ENCODE measurements at places on chromosomes 7 and 10.
A peak's percentile ranks its signal among the peaks of the same experiment; 100 is the strongest.

DNA sequence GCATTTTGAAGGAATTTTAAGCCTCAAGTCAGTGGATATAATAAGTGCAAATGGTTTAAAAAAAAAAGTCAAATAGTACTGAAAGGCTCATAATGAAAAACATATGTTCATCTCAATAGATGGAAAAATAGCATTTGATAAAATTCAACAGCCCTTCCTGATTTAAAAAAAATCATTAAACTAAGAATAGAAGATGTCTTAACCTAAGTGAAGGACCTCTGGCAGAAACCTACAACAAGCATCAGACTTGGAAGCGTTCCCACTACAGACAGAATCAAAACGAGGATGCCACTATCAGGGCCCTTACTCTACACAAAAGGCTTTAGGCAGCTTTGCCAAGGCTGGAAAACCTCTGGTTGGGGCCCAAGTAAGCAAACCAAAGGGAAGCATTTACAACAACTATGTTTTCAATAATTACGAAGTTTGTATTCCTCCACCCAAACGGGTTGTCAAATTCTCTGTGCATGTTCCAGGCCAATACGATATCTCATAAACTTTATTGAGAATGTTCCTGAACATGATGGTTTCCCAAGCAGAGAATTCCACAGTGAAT lies 45.1 kb downstream of the CYTH3 start:
- DNase-seq, result no peak

DNA sequence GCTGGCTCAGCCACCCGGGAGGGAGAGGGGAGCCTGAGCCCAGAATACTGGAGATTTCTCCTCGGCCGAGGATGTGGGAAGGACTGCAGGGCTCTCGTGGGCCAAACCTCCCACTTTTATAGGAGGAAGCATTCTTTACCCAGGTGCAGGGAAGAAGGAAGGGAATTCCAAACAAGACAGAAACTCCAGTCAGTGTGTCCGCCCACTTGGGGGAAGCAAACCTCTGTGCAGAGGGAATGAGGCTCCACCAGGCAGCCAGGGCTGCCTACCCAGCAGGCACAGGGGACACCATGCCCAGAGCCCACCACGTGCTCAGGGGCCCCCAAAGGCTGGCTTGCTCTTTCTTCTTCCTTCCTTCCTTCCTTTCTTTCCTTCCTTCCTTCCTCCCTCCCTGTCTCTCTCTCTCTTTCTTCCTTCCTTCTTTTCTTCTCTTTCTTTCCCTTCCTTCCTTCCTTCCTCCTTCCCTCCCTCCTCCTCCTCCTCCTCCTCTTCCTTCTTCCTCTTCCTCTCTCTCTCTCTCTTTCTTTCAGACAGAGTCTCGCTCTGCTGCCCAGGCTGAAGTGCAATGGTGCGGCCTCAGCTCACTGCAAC lies 15.4 kb upstream of the FZD9 start:
- no peak for DNase-seq

DNA sequence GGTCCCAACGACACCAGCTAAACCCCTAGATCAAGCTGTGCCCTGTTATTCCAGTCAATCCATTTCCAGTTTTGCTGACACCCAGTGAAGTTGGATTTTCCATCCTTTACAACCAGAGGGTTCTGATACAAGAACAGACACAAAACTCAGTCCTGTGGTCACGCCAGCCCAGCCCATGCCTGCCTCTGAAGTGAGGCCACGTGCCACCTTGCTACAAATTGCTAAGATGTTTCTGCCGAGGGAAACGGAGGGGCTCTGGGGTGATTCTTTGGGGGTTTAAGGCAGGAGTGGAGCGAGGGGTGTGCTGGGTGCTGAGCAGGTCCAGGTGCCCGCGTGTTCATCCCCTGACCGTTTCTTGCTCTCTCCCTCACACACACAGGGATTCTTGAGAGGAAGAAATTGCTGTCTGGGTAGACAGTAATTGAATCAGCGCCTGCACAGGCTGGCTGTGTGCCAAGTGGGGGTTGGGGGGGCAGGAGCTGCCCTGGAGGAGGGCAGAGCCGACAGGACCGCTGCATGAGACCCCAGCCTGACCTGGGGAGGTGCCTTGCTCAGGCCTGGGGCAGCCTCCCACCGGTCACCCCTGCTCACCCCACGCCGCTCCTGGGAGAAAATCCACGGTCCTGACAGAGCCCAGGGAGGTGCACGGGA lies 38.1 kb downstream of the ADAP1 start:
- no peak for DNase-seq

GRCh38 chr10:92691591-92692079 lies 1.9 kb downstream of the HHEX start:
- DNase-seq, result peak; percentile 39

DNA sequence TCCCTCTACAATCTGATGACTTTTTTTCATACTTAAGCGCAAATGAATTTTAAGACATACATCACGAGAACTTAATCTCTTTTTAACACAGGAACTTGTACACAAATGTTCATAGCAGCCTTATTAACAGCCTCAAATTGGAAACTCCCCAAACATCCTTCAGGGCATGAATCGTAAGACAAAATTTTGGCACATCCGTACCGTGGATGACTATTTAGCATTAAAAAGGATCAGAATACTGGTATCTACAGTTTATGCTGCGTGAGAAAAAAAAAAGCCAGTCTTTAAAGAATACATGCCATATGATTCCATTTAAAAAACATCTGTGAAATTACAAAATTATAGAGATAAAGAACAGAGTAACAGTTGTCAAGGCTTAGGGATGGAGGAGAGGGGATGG lies 46.8 kb downstream of the PDE1C start:
- no peak for DNase-seq

DNA sequence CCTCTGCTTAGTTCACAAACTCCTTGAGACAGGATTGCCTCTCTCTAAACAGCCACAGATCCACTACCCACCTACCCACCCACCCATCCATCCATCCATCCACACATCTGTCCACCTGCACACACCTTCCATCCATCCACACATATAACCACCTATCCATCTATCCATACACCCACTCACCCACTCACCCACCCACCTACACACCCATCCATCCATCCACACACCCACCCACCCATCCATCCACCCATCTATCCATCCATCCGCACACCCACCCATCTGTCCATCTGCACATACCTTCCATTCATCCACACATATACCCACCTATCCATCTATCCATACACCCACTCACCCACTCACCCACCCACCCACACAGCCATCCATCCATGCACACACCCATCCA lies 9.7 kb downstream of the TECPR1 start:
- no peak for DNase-seq

DNA sequence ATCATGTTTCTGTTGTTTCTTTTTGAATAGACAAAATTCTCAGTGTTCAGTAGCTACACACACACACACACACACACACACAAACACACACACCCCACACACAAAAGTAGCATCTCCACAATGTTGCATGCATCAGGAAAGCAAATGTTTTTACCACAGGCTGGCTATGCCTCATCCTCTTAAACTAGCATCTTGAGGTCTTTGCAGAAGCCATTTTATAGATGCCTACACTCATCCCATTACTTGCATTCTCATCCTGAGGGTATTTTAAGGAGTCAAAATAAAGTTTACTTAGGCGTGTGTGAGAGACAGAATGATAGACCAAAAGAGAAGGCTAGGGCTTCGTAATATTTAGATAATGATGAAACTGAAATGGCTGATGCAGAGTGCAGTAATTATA lies 7.9 kb upstream of the INHBA start:
- DNase-seq, result no peak

Measured in liver (tissue), 10 donors.